SJCRH30 (cell line): ENCODE measurements at places on chromosomes 6 and 20. TPM values are rescaled to one million over a fixed set of nuclear protein-coding genes. Genes with fewer than 3 reads are reported as not detected.

The CPNE5 gene
- 0.57 TPM in 1 of 2 replicates, not detected in the other for total RNA-seq

The RGS17 gene
- 13.6 and 15.5 TPM in 2 replicates for total RNA-seq

The FERMT1 gene
- 4.7 and 5.7 TPM in 2 replicates for total RNA-seq

The SLC35F1 gene
- total RNA-seq: 0.79 and 1.2 TPM in 2 replicates

The GTF2H4 gene
- total RNA-seq: 15.1 and 24.2 TPM in 2 replicates

The SERAC1 gene
- 11.2 and 12.3 TPM in 2 replicates for total RNA-seq

The HSPA12B gene
- not detected in 2 replicates for total RNA-seq

The HAO1 gene
- total RNA-seq: not detected in 2 replicates

The SPEF1 gene
- total RNA-seq: 0.08 and 0.16 TPM in 2 replicates

The ZDHHC14 gene
- total RNA-seq: 5.1 and 5.9 TPM in 2 replicates

The IP6K3 gene
- 10.3 and 11.2 TPM in 2 replicates for total RNA-seq

The MARCKS gene
- total RNA-seq: 152 and 167 TPM in 2 replicates

The AKAP12 gene
- total RNA-seq: 63.4 and 70.8 TPM in 2 replicates

The MLN gene
- not detected in 2 replicates for total RNA-seq
